ENCODE measurements at places on chromosomes 16 and 17. TPM values are rescaled to one million over a fixed set of nuclear protein-coding genes. Genes with fewer than 3 reads are reported as not detected.

TMEM238L gene
- total RNA-seq, result not detected

PRSS53 gene
- total RNA-seq, result 1.9 TPM

PAQR4 gene
- 5.2 TPM for total RNA-seq

CHAD gene
- not detected for total RNA-seq

TPSG1 gene
- total RNA-seq, result not detected

MAPK7 gene
- 14.7 TPM for total RNA-seq

TP53TG3B gene
- 0.32 TPM for total RNA-seq

THOC6 gene
- 28.1 TPM for total RNA-seq

MPP2 gene
- total RNA-seq, result 1.3 TPM

HOXB6 gene
- total RNA-seq, result 1.3 TPM

TRPV3 gene
- 0.43 TPM for total RNA-seq

CD300E gene
- not detected for total RNA-seq

MRPL27 gene
- 63.0 TPM for total RNA-seq

SHISA6 gene
- total RNA-seq, result not detected

KRT15 gene
- 0.43 TPM for total RNA-seq

LGALS9B gene
- total RNA-seq, result not detected

GAST gene
- not detected for total RNA-seq

PIGS gene
- total RNA-seq, result 52.7 TPM

MT1A gene
- 1.9 TPM for total RNA-seq

EIF3CL gene
- total RNA-seq, result 75.7 TPM

ZNF18 gene
- total RNA-seq, result 10.4 TPM

RBFOX1 gene
- not detected for total RNA-seq

USP32 gene
- 78.9 TPM for total RNA-seq

GDPD3 gene
- 0.43 TPM for total RNA-seq

RARA gene
- total RNA-seq, result 20.3 TPM

VPS35 gene
- 193 TPM for total RNA-seq

TUBB3 gene
- 128 TPM for total RNA-seq

FKBP10 gene
- total RNA-seq, result 228 TPM

TP53TG3 gene
- not detected for total RNA-seq

CFAP119 gene
- total RNA-seq, result 3.2 TPM

GINS2 gene
- 8.6 TPM for total RNA-seq

TBC1D3 gene
- total RNA-seq, result not detected

NDRG4 gene
- 8.6 TPM for total RNA-seq

CSH1 gene
- total RNA-seq, result not detected
